ENCODE measurements at places on chromosomes 1 and 21. TPM values are rescaled to one million over a fixed set of nuclear protein-coding genes. Genes with fewer than 3 reads are reported as not detected.

The CCDC190 gene
- total RNA-seq, result not detected

The GRIK1 gene
- total RNA-seq, result 0.36 TPM

The RTCA gene
- 22.4 TPM for total RNA-seq

The TP73 gene
- total RNA-seq, result 5.1 TPM

The ADCY10 gene
- 0.05 TPM for total RNA-seq

The TMEM82 gene
- total RNA-seq, result not detected

DNA sequence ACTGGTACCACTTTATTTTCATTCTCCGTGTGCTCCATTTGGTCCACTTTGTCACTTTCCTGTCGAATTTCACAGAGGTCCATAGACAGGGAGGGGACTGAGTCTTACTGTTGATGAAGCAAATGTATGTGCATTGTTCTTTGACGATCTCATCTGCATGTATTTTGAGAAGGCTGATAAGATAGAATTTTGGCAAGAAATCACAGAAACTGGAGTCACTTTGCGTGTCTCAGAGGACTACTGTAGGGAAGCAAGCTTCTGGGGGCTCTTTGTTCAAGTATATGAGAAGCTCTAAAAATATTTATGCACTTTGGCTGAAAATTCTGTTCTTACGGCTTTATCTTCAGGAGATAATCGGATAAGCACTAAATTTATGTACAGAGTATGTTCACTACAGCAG is 78.1 kb downstream of the PCBP3 start:
- DNase-seq, result no peak

- no peak for DNase-seq
These were observed 173.6 kb downstream of the TGFBR3 start for GRCh38 chr1:91712393-91712792.

- DNase-seq, result no peak
These were observed 135.7 kb upstream of the KRTAP19-8 start for GRCh38 chr21:31173881-31174555.

DNA sequence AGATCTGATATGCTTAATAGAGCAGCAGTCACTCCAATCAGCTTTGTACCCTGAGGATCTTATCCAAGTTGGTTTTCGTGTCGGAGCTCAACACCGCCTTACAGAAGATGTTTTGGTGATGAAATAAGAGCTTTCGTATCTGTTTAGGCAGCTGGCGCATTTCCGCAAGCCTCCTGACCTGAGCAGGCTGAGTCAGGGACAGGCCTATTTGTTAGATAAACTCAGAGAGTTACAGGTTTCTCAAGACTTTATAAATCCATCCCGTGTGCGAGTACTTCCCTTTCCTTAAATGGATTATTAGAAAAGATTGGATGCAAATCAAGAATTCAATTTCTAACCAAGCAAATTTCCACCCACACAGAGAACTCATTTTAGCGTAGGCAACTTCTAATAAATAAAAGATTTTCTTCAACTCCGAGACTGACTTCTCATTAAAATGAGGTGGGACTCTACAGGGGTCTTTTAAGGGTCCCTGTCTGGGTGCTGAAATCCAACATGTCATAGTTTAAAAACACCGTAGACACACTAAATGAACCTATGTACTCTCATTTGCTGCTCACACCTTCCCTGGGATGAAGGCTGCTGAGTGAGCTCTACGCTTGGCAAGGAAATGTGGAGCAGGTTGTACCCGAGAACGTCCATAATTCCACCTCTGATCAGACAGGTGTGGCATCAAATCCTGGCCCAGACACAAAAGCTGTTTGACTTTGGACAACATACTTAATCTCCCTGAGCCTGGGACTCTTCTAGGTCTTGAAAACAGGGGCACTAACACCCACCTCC is 106.9 kb upstream of the F3 start:
- peak; percentile 85 for DNase-seq

DNA sequence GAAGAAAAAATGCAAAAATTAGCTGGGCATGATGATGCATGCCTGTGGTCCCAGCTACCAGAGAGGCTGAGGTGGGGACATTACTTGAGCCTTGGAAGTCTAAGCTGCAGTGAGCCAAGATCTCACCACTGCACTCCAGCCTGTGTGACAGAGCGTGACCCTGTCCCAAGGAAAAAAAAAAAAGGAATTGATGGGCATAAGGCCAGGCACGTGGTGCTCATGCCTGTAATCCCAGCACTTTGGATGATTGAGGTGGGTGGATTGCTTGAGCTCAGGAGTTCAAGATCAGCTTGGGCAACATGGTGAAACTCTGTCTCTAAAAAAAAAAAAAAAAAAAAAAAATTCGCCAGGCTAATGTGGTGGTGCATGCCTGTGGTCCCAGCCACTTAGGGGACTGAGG is 55.8 kb upstream of the ATP2B4 start:
- DNase-seq, result no peak

DNA sequence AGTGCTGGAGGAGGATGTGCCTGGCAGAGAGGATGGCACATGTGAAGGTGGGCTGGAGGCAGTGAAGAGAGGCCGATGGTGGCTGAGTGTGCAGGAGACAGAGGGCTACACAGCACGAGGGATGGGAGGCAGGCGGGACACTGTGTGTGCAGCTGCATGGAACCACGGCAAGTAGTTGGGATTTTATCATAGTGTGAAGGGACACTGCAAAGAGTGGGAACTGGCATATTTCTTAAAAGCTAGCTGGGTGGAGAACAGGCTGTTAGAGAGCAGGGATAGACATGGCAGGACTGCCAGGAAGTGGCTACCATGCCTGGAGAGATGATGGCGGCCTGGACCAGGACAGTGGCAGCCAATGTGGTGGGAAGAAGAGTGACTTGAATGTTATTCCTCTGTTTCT is 102.4 kb upstream of the TLR5 start:
- no peak for DNase-seq

DNA sequence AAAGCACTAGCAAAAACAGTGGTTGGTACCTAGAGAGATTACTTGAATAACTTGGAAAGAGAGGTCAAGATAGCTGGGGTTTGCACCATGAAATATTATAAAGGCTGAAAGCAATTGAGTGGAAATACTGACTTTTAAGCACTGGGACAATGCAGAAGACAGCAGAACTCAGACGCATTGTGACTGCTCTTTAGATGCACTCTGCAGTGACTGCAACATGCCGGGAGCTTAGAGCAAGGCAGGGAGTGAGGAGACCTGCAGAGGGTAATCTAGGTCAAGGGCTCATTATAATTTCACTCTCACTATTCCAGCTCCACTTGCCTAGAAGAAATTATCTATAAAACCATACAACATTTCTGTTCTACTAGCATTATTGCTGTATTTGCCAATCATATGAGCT is 36.6 kb downstream of the OLFM3 start:
- DNase-seq, result no peak

DNA sequence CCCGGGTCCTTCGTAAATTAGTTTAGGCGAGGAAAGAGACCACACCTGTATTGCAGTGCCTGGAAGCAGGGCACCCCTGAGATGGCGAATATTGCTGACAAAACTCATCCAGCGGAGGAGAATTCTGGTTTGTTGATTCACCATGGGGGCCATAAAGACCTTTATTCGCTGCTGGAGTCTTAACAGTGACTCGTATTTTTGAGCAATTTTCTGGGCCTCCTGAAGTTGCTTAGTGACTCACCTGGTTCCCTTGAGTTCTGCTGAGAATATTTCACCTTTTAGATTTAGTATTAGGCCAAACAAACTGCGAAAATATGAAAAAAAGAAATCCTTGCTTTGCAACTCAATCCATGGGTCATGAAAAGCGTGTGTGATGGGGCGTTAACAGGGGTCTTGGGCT is 20.6 kb upstream of the H6PD start:
- DNase-seq, result no peak

DNA sequence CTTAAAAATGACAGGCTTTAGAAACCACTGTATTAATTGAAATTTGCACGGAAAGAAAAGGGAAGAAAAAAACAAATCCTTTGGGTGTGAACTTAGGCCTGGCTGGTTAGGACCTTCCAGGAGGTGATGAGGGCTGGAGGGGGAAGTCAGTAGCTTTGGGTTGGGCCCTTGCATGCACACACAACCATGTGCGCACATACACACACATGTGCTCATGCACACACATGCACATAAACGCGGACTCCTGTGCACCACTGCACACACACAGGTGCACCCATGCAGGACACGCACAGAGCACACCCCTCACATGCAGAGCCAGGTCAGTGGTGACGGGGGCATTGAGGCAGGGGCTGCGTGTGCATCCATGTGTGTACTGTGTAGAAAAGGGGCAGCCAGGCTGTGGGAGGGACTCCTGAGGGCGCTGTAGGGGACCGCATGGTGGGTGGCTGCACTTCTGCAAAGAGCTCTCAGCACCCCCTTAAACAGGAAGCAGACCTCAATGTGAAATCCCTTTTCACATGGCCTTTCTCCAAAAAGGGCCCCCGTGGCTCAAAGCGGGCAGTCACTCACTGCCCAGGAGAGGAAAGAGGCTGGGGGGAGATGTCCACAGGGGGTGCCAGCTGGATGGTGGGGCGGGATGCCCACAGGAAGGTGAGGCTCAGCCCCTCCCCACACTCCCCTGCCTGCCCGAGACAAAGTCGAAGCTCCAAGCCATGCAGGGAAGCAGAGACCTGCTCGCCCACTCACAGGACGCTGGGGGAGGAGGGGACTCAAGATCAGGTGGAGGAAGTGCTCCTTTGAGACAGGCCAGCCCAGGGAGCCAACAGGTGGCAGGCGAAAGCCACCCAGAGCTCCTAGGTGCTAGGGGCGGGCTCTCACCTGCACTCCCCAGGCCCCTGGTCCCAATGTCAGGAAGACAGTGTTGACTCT is 95.2 kb downstream of the ITPKB start:
- DNase-seq, result no peak

DNA sequence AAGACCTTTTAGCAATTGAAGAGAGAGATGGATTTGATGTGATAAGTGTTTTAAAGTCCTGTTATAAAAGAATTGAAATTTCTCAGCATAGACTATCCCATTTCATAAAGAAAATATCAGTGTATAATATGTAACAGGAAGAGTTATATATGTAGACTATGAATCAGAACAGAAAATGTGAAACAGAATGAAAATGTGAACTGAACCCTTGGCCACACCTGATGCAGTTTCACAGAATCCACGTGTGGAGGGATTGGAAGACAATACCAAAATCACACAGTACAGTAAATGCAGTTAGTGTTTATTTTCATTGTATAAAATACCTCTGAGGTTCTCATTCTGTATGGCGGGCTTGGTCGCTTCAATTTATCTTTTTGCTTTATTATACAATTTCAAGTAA is 9.9 kb upstream of the SLAMF1 start:
- no peak for DNase-seq

GRCh38 chr21:46078322-46078977 is 19.5 kb upstream of the COL6A2 start:
- no peak for DNase-seq

GRCh38 chr1:86259390-86259789 is 102.8 kb upstream of the COL24A1 start:
- no peak for DNase-seq

DNA sequence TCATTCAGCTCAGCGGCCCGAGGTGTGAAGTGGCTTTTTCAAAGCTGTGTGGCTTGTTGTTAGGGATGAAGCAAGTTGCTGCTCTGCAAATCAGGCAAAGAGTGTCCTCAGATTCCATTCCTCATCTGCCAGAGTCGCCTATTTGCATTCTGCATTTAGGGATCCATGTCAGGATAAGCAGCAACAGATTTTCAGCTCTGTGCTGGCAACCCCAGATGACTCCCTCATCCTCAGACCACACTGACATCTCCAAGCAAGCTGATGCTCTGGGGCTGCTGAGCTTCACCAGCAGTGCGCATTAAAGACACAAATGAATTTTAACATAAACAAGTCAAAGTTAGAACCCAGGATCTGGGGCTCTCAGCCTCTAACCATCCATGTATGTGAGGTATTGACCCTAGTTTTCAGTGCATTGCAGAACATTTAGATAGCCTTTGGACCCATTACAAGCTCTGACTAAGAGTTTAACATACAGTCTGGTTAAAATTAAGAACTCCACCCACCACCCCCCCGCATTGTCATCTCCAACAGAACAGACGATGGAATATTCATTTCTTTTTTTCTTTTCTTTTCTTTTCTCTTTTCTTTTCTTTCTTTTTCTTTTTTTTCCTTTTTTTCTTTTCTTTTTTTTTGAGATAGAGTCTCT is 10.9 kb downstream of the CFAP107 start:
- DNase-seq, result no peak

DNA sequence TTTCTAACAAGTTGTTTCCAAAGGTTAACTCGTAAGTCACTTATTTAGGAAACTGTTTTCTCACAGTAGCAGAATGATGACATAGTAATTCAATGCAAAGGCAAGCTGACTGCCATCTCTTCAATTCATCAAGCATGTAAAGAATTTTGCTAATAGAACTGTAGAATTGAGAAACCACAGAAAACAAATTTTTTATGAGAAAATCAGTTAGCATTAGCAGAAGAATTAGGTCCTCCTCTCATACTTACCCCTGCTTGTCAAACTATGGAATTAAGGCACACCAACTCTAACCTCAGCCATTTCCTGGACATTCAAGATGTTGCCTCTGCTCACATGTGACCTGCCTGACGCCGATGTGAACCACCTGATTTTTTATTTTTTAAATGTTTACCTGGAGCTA is 115.2 kb downstream of the LRRC40 start:
- no peak for DNase-seq

DNA sequence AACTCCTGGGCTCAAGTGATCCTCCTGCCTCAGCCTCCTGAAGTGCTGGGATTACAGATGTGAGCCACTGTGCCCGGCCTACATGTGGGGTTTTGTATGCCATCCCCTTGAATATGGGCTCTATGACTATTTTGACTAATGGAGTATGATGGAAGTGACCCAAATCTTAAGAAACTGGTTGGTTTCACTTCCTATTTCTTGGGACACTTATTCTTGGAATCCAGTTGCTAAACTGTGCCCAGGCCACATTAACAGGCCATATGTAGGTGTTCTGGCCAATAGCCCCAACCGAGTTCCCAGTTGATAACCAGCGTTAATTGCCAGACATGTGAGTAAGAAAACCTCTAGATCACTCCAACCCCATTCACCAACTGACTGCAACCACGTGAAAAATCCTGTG is 36.3 kb upstream of the CLIC4 start:
- no peak for DNase-seq

GRCh38 chr21:35491920-35492678 is 443.0 kb upstream of the RUNX1 start:
- DNase-seq, result no peak

- DNase-seq, result no peak
These were observed 33.0 kb upstream of the PSMG1 start for GRCh38 chr21:39216290-39216689.

GRCh38 chr1:19164274-19165015 is 45.6 kb downstream of the UBR4 start:
- DNase-seq, result no peak

- DNase-seq, result no peak
These were observed 7.9 kb downstream of the SORT1 start for GRCh38 chr1:109389638-109390341.

- DNase-seq, result no peak
These were observed 390.1 kb upstream of the ST6GALNAC5 start for GRCh38 chr1:76477156-76477555.

DNA sequence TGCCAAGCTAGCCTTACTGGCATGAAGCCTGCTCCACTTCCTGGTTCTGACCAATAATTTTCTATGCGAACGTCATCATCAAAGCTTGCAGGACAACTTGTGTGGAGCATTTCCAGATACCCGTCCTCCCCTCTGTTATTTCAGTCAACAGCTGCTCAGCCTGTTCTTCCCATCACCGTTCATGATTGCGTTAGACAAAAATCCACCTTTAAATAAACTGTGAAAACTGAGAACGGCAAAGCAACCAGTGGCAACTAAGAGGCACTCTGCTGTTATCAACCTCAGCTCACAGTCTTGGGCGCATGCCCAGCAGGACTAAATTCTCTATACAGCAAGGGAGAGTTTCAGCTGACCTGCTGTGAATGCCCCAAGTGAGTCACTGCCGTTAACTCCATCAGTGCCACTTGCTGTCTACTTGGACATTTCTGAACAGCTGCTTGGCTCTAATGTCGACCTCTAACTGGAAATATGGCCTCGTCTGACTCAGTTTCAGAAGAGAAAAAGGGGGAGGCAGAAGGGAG is 207.4 kb upstream of the RUNX1 start:
- DNase-seq, result peak; percentile 87

Measured in prostate gland (tissue), 2 donors.